ENCODE measurements at places on chromosomes 12 and 14. TPM values are rescaled to one million over a fixed set of nuclear protein-coding genes. Genes with fewer than 3 reads are reported as not detected.

DNA sequence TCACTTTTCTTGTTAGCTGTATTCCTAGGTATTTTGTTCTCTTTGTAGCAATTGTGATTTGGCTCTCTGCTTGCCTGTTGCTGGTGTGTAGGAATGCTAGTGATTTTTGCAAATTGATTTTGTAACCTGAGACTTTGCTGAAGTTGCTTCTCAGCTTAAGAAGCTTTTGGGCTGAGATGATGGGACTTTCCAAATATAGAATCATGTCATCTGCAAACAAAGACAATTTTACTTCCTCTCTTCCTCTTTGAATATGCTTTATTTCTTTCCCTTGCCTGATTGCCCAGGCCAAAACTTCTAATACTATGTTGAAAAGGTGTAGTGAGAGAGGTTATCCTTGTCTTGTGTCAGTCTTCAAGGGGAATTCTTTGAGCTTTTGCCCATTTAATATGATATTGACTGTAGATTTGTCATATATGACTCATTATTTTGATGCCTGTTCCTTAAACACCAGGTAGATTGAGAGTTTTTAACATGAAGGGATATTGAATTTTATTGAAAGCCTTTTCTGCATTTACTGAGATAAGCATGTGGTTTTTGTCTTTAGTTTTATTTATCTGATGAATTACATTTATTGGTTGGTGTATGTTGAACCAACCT is 26.7 kb downstream of the CLECL1 start:
- H3K4me3 ChIP-seq = no peak overlapping the region
- no peaks in the 10 kb centered on the region for H3K36me3 ChIP-seq
- no peaks in the 10 kb centered on the region for H3K27me3 ChIP-seq
- H3K27ac ChIP-seq = no peak overlapping the region
- no peaks in the 10 kb centered on the region for H3K4me1 ChIP-seq

GRCh38 chr14:36279306-36280190 is 40.9 kb downstream of the MBIP start:
- H3K27ac ChIP-seq = peak overlapping the region; percentile 18
- no peaks in the 10 kb centered on the region for H3K27me3 ChIP-seq
- H3K4me3 ChIP-seq = no peak overlapping the region
- peaks cover 19% of the 10 kb centered on the region for H3K4me1 ChIP-seq
- no peaks in the 10 kb centered on the region for H3K36me3 ChIP-seq

GRCh38 chr14:49621114-49621881 is 699 bp downstream of the MGAT2 start:
- H3K27me3 ChIP-seq = no peaks in the 10 kb centered on the region
- peak overlapping the region; percentile 68 for H3K27ac ChIP-seq
- peaks cover 6% of the 10 kb centered on the region for H3K36me3 ChIP-seq
- DNase-seq = peak; percentile 66
- peaks cover 35% of the 10 kb centered on the region for H3K4me1 ChIP-seq
- H3K4me3 ChIP-seq = peak overlapping the region; percentile 70

- H3K4me3 ChIP-seq = no peak overlapping the region
- H3K36me3 ChIP-seq = no peaks in the 10 kb centered on the region
- peak; percentile 76 for DNase-seq
Observed at GRCh38 chr12:15996254-15996653, 85.1 kb downstream of the DERA start.

DNA sequence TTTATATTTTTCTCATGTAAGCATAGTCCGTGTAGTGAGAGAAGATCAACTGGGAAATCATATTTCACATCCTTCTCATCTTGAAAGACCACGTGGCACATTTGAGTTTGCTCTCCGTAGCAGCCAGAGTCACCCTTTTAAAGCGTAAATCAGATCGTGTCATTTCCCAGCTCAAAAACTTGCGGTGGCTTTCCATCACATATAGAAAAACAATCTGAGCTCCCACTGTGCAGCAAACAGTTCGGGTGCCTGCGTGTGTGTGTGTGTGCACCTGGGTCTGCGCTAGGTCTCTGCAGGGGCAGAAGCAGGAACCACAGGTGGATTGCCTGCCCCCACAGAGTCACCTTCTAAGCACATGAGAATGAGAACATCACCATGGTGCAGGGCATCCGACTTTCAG is 338.2 kb downstream of the TRHDE start:
- no peak for DNase-seq
- no peaks in the 10 kb centered on the region for H3K27me3 ChIP-seq
- H3K4me1 ChIP-seq = no peaks in the 10 kb centered on the region
- no peak overlapping the region for H3K27ac ChIP-seq
- no peak overlapping the region for H3K4me3 ChIP-seq
- H3K36me3 ChIP-seq = no peaks in the 10 kb centered on the region

DNA sequence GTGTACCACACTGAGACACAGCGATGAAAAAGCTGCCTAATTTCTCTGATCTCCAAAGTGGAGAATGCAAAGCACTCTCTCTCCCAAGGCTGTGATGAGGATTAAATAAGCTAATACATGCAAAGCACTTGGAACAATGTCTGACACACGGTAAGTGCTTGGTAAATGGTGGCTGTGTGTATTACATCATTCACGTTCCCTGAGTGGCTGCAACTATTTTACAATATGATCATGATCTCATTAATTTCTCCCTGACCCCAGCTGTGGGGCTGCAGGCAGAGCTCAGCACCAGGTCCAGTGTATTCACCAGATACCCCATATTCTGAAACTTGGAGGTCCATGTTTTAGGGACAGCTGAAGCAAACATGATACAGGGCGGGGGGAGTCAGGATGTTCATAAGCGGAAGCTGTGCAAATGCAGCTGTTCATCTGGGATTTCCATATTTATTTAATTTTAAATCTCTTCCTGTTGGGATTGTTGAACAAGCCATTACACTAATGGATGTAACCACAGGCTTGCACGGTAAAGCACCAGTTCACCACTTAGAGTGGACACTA is 106.4 kb downstream of the CCDC60 start:
- no peaks in the 10 kb centered on the region for H3K27me3 ChIP-seq
- H3K36me3 ChIP-seq = no peaks in the 10 kb centered on the region
- no peak overlapping the region for H3K4me3 ChIP-seq
- H3K27ac ChIP-seq = no peak overlapping the region
- no peak for DNase-seq

GRCh38 chr12:46959502-46959901 is 119.9 kb upstream of the PCED1B start:
- no peak for DNase-seq
- H3K4me1 ChIP-seq = no peaks in the 10 kb centered on the region
- H3K4me3 ChIP-seq = no peak overlapping the region
- H3K27ac ChIP-seq = no peak overlapping the region

- H3K36me3 ChIP-seq = no peaks in the 10 kb centered on the region
- peaks cover 21% of the 10 kb centered on the region for H3K27me3 ChIP-seq
- H3K4me1 ChIP-seq = peaks cover 18% of the 10 kb centered on the region
- no peak overlapping the region for H3K27ac ChIP-seq
- no peak for DNase-seq
- H3K4me3 ChIP-seq = no peak overlapping the region
Observed at GRCh38 chr12:57631566-57632072, 1.4 kb downstream of the B4GALNT1 start.

DNA sequence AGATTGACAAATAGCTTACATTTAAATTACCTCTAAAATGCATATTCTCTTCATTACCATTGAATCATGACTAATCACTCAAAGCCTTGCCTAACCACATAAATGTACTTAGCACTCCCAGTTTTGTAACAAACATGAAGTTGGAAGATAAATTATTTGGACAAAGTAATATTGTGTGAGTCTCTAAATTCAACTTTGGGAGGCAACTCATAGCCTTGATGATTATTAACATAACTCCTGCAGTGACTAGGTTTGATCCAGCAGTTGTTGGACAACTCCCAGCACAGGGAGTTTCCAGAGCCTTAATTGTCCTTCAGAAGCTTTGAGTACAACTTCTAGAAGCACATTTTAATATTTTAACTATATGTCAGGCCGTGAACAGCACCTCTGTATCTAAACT is 153.4 kb upstream of the PDZRN4 start:
- H3K4me1 ChIP-seq = no peaks in the 10 kb centered on the region
- H3K27me3 ChIP-seq = no peaks in the 10 kb centered on the region
- DNase-seq = no peak
- no peaks in the 10 kb centered on the region for H3K36me3 ChIP-seq
- no peak overlapping the region for H3K4me3 ChIP-seq

DNA sequence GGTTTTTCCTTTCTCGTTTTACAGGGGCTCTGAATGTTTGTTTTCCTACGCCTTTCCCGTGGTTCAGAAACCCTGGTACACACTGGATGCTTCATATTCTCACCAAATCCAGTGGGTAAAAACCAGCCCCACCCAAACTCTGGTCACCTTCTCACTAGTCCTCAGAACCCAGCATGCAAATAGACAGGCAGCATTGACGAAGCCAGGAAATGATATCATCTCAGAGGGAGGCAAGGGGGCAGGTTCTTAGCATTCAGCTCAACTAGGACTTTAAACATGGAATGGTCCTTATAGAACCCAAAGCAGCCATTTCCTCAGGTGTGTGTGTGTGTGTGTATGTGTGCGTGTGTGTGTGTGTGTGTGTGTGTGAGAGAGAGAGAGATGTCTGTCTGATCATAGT is 142.0 kb downstream of the KCNK10 start:
- H3K36me3 ChIP-seq = no peaks in the 10 kb centered on the region
- H3K27ac ChIP-seq = no peak overlapping the region
- no peaks in the 10 kb centered on the region for H3K27me3 ChIP-seq

DNA sequence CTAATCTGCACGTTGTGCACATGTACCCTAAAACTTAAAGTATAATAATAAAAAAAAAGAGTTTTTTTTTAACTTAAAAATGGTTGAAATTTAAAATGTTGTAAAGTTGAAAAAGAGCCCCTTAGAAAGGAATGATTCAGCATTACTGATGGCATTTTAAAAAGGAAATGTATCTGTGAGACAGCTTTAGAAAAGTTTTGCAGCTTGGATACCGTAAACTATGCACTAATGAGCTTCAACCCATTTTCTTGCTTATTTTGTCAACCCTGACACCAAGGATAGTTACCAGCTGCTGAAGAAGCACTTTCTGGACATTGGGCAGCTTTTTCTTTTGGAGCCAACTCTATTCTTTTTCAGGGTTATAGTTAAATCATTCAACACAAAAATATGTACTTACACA is 4.3 kb downstream of the BICD1 start:
- no peaks in the 10 kb centered on the region for H3K27me3 ChIP-seq
- no peak overlapping the region for H3K4me3 ChIP-seq
- H3K27ac ChIP-seq = no peak overlapping the region
- H3K36me3 ChIP-seq = no peaks in the 10 kb centered on the region
- H3K4me1 ChIP-seq = peaks cover 25% of the 10 kb centered on the region
- no peak for DNase-seq

DNA sequence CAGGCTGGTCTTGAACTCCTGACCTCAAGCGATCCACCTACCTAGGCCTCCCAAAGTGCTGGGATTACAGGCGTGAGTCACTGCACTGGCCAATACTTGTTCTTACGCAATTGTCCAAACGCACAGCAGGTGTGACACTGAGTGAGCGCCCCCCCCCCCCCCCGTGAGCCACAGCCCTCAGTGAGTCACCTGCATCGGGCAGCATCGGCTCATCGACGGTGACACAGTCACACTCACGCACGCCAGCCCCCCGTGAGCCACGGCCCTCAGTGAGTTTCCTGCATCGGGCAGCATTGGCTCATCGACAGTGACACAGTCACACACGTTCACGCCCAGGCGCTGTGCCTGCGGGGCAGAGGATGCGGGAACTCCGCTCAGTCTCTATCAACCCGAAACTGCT is 42.5 kb downstream of the GALNT9 start:
- DNase-seq = no peak
- H3K36me3 ChIP-seq = no peaks in the 10 kb centered on the region
- no peak overlapping the region for H3K27ac ChIP-seq
- no peak overlapping the region for H3K4me3 ChIP-seq
- peaks cover 16% of the 10 kb centered on the region for H3K4me1 ChIP-seq
- H3K27me3 ChIP-seq = no peaks in the 10 kb centered on the region

Gene ZNF664
- total RNA-seq = 150 TPM

Gene HOXC10
- not detected for total RNA-seq

Gene TRIP11
- total RNA-seq = 38.8 TPM

Gene EML5
- total RNA-seq = 3.8 TPM

Gene GLIPR1L1
- not detected for total RNA-seq

Gene TCL1B
- not detected for total RNA-seq
